ENCODE measurements at places on chromosomes 1 and 21.

DNA sequence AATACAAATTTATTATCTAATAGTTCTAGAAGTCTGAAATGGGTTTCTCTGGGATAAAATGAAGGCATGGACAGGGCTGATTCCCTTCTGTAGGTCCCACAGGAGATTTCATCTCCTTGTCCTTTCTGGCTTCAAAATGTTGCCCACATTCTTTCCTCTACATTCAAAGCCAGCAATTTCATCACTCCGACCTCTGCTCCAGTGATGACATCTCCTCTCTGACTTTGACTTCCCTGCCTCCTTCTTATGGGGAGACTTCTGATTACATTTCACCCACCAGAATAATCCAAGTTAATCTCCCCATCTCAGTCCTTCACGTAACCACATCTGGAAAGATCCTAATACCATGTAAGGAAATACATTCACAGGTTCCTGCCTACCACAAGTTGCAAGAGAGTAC, 358.0 kb upstream of the C1orf87 start:
- DNase-seq, result no peak

DNA sequence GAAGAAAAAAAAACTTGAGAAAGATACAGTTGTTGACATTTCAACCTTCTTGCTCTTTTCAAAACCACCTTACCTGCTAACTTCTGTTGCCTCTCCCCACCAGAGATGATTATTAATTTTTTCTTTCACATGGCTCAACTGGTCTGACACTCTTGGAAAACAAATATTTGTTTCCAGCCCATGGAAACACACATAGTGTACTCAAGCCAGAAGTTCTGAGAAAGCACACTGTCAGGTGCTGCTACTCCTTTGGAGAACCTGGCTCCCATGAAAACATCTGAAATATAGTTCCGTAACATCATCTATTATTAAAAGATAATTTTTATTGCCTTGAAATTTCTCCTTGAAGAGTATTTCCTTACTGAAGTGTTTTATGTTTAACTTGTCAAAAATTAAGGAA, 145.0 kb upstream of the C1orf105 start:
- DNase-seq, result no peak

GRCh38 chr1:58363585-58363984, 182.9 kb downstream of the OMA1 start:
- no peak for DNase-seq

DNA sequence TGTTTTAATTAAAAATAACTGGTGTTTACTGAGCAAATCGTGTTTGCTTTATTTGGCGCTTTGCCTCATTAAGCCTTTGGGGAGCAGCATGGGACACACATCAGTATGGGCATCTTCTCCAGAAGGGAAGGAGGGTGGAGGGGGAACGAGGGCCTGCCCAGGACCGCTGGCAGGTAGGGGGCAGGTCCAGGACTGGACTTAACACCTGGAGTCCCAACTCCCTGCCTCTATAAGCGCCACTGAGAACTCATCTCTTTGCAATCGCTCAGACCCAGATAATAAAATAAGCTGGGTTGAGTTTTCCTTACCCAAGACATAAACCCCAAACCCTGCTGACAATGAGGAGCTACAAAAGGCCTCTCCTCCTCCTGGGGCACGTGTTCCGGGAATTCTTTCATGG, 15.1 kb downstream of the ABCG1 start:
- DNase-seq, result no peak

DNA sequence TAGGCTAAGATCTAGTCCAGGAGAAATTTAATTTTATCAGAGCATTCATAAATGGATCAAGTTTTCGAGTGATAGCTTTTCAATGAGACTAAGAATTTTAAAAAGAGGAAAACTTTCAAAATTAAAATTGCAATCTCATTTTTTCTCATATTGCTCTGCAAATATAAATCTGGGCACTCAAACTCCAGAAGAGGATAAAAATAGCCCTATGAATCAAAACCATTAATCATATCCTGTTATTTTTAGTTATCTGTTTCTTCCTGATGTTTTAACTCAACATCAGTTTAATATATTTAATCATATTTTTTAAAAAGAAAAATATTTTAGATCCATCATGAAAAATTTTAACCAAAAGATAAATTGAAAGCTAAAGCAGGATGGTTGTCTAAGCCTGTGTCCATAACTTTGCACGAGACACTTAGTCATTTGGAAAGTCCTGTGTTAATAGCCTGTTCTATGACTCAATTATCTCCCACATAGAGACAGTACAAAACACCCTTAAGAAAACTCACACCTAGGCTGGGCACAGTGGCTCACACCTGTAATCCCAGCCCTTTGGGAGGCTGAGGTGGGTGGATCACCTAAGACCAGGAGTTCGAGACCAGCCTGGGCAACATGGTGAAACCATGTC, 17.1 kb upstream of the PRRC2C start:
- DNase-seq, result no peak

DNA sequence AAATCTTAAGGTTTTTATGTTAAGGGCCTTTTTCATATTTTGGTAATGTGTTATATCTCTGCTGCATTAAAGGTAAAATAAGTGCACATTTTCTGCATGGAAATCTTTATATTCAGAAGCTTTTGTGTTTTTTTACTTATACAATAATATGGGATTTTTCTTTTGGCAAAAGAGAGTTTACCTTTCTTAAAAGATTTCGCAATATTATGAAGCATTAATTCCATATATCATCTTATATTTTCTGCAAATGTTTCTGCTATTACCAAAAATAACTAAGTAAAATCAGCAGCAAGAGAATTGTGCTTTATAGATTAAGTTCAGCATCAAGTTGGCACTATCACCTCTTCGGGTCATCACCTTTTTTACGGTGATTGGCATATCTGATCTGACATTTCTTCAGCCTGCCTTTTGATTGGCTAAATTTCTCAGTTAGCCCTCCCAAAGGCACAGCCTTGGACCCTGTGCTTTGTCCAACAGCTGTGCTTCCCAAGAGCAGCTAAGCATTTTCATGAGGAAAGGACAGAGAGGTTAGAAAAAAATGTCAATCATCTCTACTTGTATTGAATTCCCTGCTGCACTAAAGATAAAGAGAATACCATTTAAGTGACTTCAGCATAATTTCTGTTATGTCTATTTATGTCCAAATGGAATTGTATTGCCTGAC, 767.1 kb upstream of the PRMT6 start:
- no peak for DNase-seq

GRCh38 chr1:84632673-84633434, 57.4 kb downstream of the SSX2IP start:
- DNase-seq, result peak; percentile 22

Data from brain pericyte (primary cell).